ENCODE measurements at places on chromosomes 6 and 20. TPM values are rescaled to one million over a fixed set of nuclear protein-coding genes. Genes with fewer than 3 reads are reported as not detected.
A peak's percentile ranks its signal among the peaks of the same experiment; 100 is the strongest.

GRCh38 chr6:117495425-117495824, 13.0 kb downstream of the DCBLD1 start:
- no peak overlapping the region for H3K4me3 ChIP-seq
- DNase-seq, result no peak
- peaks cover 25% of the 10 kb centered on the region for H3K4me1 ChIP-seq
- no peaks in the 10 kb centered on the region for H3K36me3 ChIP-seq

GRCh38 chr6:96907498-96907897, 9.8 kb upstream of the NDUFAF4 start:
- H3K4me1 ChIP-seq, result peaks cover 15% of the 10 kb centered on the region
- DNase-seq, result peak; percentile 65
- H3K4me3 ChIP-seq, result peak overlapping the region; percentile 30
- no peaks in the 10 kb centered on the region for H3K36me3 ChIP-seq

DNA sequence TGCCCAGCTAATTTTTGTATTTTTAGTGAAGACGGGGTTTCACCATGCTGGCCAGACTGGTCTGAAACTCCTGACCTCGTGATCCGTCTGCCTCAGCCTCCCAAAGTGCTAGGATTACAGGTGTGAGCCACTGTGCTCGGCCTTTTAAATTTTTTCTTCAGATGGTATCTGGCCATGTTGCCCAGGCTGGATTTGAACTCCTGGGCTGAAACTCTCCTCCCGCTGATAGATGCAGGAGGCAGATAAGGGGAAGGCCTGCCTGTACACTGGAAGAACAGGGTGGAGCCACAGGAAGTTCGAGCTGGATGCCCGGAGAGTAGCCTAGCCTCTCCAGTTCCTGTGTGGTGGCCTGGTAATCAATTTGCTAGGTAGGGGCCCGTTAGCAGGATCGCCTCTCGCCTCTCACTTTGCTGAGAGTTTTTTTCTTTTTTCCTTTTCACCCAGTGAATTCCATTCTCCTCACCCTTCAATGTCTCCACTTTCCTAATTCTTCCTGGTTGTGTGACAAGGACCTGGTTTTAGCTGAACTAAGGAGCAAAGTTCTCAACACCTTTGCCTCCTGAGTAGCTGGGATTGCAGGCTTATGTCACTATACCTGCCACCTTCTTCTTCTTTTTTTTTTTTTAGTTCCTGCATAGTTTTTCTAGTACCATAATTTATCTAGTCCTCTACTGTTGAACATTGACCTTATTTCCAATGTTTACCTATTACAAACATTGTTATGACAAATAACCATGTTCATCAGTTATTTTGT, 19.4 kb upstream of the ITCH start:
- DNase-seq, result no peak
- peaks cover 4% of the 10 kb centered on the region for H3K4me1 ChIP-seq
- no peak overlapping the region for H3K4me3 ChIP-seq

DNA sequence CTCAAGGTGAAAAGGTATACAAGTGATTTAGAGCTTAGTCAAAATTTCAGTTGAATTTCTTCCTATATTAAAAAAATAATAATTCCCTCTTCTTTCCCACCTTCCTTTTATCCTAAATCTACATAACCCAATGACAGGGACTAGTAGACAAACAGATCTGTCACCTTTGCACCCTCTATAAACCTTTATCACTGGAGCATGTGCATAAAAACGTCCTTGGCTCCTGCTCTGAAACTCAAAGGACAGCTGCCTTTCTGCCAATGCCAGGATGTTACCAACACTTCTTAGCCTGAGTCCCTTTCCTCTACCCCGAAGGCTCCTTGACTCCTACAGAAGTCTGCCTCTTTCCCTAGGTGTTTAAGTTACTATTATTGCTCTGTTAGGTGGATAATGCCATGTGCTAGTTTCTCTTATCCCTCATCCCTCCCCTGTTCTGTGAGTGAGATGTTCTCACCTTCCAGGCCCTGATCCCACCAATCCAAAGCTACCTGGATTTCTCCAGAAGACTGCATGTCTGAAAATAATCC, 4.3 kb downstream of the CLVS2 start:
- no peak for DNase-seq
- no peak overlapping the region for H3K27ac ChIP-seq
- peaks cover 15% of the 10 kb centered on the region for H3K27me3 ChIP-seq
- no peak overlapping the region for H3K4me3 ChIP-seq

GRCh38 chr20:48620507-48621375, 207.1 kb downstream of the PREX1 start:
- DNase-seq, result peak; percentile 69
- no peaks in the 10 kb centered on the region for H3K36me3 ChIP-seq
- peak overlapping the region; percentile 68 for H3K27ac ChIP-seq

GRCh38 chr6:154893917-154894316, 101.2 kb upstream of the TIAM2 start:
- H3K4me1 ChIP-seq, result peaks cover 4% of the 10 kb centered on the region
- no peaks in the 10 kb centered on the region for H3K27me3 ChIP-seq
- H3K27ac ChIP-seq, result no peak overlapping the region

DNA sequence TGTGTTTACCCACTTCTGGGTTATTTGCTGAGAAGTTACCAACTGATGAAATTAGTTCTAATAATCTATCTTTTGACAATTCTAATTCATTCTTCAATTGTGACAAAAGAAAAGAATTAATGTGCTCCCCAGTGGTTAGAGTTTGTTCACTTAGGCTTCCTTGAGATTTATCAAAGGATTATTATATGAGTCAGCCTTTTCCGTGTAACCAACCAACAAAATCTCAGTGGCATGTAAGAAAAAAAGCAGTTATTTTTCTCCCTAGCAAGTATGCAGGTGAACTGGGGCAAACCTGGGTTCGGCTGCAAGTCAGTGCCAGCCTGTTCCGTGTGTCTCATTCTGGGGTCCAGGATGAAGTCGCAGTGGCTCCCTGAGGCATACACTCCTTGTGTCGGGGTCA, 28.8 kb upstream of the HIVEP1 start:
- no peak overlapping the region for H3K27ac ChIP-seq
- no peak for DNase-seq
- no peaks in the 10 kb centered on the region for H3K36me3 ChIP-seq
- H3K4me3 ChIP-seq, result no peak overlapping the region
- peaks cover 3% of the 10 kb centered on the region for H3K27me3 ChIP-seq

GRCh38 chr20:33648396-33649004, 13.6 kb upstream of the C20orf144 start:
- peaks cover 11% of the 10 kb centered on the region for H3K4me1 ChIP-seq
- H3K27me3 ChIP-seq, result no peaks in the 10 kb centered on the region
- H3K4me3 ChIP-seq, result no peak overlapping the region

DNA sequence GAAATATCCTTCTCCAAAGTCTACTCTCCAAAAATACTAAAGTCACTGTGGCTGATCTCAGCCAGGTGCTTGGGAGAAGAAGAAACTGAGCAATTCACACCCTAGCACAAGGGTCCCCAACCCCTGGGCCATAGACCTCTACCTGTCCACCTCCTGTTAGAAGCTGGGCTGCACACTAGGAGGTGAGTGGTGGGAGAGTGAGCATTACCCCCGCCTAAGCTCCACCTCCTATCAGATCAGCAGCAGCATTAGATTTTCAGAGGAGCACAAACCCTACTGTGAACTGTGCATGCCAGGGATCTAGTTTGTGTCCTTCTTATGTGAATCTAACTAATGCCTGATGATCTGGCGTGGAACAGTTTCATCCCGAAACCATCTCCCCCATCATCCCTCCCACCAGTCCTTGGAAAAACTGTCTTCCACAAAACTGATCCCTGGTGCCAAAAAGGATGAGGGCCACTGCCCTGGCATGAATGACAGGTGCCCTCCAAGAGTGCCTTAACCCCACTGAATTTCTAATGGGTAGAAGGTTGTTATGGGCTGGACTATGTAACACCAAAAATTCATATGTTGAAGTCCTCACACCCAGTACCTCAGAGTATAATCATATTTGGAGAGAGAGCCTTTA, 109.2 kb upstream of the CDYL start:
- H3K27me3 ChIP-seq, result no peaks in the 10 kb centered on the region
- no peaks in the 10 kb centered on the region for H3K4me1 ChIP-seq
- no peak overlapping the region for H3K4me3 ChIP-seq
- no peak for DNase-seq
- H3K27ac ChIP-seq, result no peak overlapping the region

- no peak overlapping the region for H3K4me3 ChIP-seq
- H3K27me3 ChIP-seq, result peaks cover 32% of the 10 kb centered on the region
- DNase-seq, result no peak
- H3K27ac ChIP-seq, result no peak overlapping the region
- H3K36me3 ChIP-seq, result no peaks in the 10 kb centered on the region
Measured at GRCh38 chr20:45289942-45290676, 16.5 kb upstream of the RBPJL start.

FOXA2 gene
- not detected for total RNA-seq

HLA-DMB gene
- 17.8 TPM for total RNA-seq

PRICKLE4 gene
- not detected for total RNA-seq

RSPO3 gene
- total RNA-seq, result not detected

DNMT3B gene
- 0.81 TPM for total RNA-seq

PBOV1 gene
- total RNA-seq, result not detected

ERGIC3 gene
- 129 TPM for total RNA-seq

All from natural killer cell treated with Interleukin-12 subunit alpha and Interleukin-12 subunit beta and Interleukin-15 and Interleukin-18, amount 100 ng/mL, for 72 hours (primary cell).